ENCODE measurements at places on chromosomes 2 and 18.

DNA sequence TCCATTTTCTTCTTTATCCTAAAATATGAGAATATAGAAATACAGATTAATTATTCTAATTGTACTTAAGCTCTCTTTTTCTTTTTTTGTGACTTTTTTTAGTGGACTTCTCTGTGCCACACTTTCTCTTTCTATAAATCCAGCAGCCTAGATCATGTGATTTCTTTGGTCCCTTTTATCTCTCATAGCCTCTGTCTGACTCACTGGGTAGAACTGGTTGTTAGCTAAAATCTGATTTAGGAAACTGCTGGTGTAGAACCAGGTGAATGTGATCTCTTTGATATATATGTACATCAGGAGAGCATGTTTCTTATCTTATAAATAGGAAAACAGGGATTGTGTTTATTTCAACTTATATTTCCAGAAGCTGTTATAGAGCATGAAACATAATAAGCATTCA is 54.9 kb downstream of the VRK2 start:
- DNase-seq, result no peak

GRCh38 chr18:9701609-9702349 is 6.3 kb upstream of the RAB31 start:
- DNase-seq, result no peak

DNA sequence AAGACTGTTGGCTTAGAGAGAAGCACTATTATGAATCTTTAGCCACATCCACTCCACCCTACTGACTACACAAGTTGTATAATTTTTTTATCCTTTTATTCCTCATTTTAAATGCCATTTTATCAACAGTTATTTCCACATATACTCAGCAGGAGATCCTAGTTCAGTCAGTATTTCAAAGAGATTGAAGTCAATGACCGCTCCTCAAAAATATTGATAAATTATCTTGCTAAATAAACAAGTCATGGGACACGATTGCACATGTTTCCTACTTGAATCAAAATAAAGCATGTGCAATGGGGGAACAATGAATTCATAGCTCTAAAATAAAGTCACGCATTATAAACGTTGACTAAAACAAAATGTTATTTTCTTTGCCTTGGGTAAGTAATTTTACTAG is 496.5 kb downstream of the LRRTM4 start:
- no peak for DNase-seq

DNA sequence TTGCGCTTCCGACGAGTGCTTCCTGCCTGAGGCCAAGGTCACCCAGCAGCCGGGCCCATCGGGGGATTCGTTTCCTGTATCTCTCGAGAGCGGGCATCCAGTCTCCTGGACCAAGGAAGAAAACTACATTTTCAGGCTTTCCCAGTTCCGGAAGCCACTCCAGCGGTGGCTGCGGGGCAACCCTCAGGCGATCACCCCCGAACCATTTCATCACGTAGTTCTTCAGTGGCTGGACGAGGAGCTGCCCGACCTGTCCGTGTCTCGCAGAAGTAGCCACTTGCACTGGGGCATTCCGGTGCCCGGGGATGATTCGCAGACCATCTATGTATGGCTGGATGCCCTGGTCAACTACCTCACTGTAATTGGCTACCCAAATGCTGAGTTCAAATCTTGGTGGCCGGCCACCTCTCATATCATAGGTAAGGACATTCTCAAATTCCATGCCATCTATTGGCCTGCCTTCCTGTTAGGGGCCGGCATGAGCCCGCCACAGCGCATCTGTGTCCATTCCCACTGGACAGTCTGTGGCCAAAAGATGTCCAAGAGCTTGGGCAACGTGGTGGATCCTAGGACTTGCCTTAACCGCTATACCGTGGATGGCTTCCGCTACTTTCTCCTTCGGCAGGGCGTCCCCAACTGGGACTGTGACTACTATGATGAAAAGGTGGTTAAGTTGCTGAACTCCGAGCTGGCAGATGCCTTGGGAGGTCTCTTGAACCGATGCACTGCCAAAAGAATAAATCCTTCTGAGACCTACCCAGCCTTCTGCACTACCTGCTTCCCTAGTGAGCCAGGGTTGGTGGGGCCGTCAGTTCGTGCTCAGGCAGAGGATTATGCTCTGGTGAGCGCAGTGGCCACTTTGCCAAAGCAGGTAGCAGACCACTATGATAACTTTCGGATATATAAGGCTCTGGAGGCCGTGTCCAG is 1.0 kb downstream of the MARS2 start:
- peak; percentile 3 for DNase-seq

DNA sequence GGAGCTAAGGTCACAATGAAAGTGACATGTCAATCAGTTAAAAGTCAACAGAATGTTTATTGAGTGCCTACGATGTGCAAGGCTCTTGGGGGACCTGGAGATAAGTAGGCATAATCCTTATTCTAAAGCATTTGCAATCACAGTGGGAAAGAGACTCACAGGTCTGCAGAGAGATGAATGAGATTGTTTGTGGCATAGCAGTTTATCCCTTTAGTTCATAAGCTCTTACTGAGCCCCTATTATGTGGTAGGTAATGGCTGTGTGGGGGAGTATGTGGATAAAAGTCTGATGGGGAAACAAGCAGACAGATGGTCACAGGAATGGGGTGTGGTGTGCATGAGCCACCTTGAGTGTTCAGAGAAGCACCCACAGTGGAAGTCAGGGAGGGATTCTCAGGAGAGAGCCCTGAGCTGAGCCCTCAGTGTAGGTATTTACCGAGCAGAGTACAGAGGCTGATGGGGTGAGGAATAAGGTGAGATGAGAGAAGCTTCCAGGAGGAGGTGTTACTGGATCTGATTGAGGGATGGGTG is 48.1 kb downstream of the EMILIN2 start:
- no peak for DNase-seq

- no peak for DNase-seq
These were observed 175.1 kb downstream of the ZFP36L2 start for GRCh38 chr2:43051338-43051737.

DNA sequence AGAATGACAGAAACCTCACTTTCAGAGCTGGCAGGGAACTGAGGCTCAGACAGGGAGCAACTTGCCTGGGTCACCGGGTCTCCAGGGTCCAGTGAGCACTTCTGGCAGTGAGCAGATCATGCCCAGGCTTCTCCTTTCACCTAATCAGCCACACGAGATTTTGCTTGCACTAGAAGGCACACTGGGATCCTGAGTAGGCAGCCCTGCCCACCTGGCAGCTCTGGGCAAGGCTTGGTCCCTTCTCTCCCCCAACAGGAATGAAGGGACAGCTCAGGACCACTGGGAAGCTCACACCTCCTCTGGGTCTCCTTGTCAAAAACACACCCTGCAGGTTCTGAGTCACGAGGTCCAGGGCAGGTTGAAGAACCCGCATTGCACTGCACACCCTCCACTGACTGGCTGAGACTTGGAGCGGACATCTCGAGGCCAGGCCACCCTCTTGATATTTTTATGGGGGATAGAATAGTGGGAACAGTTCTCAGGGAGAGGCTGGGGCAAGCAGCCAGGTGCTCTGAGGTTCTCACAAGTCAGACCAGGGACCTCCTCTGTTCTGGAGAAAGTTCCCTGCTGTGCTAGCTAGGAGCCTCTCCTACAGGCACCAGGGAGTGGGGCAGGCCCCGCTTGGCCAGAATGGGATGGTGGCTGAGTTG is 5.7 kb downstream of the MAL start:
- DNase-seq, result no peak

DNA sequence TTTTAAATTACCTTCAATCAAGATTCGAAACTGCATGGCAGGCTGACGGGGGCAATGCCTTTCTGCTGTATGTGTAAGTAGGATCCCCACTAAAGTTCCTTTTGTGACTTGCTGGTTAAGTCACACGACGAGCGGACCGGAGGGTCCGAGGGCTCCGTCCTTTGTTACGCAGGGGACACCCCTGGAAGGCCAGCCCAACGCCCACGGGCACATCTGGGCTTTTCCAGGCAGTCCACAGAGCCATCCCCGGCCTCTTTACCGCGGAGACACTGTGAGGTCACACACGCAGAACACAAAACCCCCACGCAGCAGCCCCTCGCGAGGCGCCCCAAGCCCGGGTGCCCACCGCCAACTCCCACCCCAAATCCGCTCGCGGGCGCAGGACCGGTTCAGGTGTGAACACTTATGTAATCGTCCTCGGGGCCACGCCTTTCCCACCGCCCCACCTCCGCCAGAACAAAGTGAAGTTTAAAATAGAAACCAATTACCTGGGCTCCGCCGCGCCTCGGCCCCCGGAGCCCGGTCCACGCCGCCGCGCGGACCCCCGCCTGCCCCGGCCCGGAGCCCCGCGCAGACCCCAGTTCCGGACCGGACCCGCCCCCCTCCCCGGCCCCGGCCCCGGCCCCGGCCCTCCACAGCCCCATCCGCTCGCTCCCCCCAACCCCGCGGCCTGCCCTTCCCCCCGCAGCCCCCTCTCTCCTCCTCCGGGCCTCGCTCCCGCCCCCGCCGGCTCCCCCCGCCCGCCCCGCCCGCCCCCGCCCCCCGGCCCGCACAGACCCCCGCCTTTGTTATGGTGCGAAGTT is 4.2 kb downstream of the ZNF516 start:
- DNase-seq, result peak; percentile 59

GRCh38 chr2:113198048-113198789 is 24.4 kb downstream of the PSD4 start:
- DNase-seq, result no peak

- no peak for DNase-seq
These were observed 103.4 kb downstream of the ZFP36L2 start for GRCh38 chr2:43123028-43123427.

DNA sequence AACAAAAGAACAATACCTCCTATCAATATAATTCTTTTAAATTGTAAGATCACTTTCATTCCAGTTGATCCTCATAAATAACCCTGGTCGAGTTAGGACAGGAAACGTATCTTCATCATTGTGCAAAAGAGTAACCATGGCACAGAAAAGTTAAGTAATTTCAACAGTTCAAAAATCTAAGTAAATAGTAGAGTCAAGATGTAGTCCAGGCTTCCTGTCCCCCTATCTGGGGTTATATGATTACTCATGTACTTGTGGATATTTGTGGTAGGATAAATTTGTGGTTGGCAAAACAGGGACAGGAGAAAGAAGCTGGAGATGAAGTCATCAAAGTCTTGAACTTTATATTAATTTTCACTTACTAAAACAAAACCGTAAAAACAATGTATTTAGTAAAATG is 772.6 kb downstream of the TSN start:
- no peak for DNase-seq

GRCh38 chr2:212028798-212029394 is 509.7 kb downstream of the ERBB4 start:
- DNase-seq, result no peak

DNA sequence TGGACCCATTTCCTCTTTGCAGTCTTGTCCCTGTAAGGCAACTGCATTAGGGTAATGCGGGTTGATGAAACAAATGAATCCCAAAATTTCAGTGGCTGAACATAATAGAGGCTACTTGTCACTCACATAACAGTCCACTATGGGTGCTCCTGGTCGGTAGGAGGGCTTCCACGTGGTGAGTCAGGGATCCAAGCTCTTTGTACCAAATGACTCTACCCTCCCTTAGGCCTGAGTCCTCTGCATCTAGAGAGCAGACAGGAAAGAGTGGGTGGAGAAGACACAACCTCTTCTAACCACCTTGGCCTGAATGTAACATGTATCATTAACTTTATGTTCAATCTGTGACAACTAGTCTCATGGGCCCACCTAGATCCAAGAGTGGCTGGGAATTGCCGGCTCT is 86.2 kb upstream of the HAAO start:
- no peak for DNase-seq

DNA sequence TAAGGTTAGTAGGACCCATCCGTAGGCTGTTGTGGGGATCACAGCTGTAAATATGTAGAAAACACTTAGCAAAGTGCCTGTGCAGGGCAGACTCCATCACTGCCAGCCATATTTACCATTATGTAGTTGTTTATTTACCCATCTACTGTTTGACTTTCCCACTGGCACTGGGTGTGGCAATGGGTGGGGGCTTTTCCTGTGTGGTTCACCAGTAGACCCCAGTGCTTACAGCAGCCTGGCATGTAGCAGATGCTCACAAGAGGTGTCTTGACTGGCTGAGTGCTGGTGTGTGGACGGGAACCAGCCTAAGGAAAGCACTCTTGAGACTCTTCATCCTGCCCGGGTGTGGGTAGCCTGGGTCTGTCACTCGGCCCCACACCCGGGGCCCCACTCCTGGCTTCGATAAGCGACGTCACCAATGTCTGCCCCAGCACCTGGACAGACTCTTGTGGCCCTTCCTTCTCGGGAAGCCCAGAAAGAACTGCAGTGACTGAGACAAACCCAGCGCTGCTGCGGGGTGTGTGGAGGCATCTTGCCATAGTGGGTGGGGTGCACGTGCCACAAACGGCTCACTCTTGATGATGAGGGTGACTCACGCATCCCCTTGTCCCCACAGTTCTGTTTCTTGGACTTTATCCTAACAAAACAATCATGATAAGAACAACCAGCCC is 78.3 kb downstream of the HDAC4 start:
- no peak for DNase-seq

DNA sequence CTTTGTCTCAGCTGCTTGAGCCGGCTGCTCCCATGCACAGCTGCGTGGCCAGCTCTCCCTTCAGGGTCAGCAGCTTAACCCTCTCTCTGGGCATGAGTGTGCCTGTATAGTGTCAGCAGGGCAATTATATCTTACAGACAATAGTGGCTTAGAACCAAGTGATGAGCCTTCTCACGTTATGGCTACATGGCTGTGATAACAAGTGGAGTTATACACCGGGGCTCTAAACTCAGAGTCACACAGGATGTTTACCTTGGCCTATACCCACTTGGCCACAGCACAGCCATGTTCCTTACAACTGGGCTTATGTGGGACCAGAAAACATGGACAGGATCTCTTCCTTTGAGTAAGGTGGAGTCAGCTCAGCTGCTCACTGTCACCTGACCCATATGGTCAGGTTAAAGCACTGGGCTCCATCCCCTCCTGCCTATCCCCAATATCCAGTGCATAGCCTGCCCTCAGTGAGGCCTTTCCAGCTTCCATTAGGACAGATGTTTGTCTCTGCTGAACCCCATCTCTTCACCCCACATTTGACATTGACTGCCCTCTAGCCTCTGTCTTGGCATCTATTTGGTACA is 294.2 kb upstream of the NCKAP5 start:
- DNase-seq, result no peak

- no peak for DNase-seq
These were observed 76.7 kb upstream of the SALL3 start for GRCh38 chr18:78902795-78903435.

GRCh38 chr2:5343785-5344335 is 348.3 kb upstream of the SOX11 start:
- no peak for DNase-seq

DNA sequence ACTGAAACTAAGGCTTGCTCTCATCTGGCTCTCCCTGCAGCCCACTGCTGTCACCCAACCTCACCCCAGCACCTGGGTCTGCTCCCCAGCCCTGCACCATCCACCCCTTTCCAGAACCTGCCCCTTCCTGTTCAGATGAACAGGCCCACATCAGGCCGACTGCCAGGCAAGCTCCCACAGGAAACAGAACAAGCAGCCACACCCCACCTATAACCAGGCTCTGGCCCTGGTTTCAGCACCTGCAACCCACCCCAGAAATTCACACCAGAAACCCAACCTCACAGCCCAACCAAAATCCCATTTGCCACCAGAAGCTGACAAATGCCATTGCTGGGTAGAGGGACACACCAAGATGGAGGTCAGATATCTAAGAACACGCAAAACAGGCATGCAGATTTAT is 159.2 kb upstream of the ID2 start:
- DNase-seq, result no peak
